Type B pancreatic cell (in vitro differentiated cells): ENCODE measurements at places on chromosomes 1 and 21.

- no peak for DNase-seq
These were observed 1256.9 kb downstream of the BRINP3 start for GRCh38 chr1:189220750-189221149.

GRCh38 chr21:15667010-15667409 is 62.8 kb upstream of the USP25 start:
- no peak for DNase-seq

- no peak for DNase-seq
These were observed 36.7 kb downstream of the DISP3 start for GRCh38 chr1:11515368-11516300.

- DNase-seq = no peak
These were observed 12.5 kb upstream of the ATF3 start for GRCh38 chr1:212595787-212596714.

DNA sequence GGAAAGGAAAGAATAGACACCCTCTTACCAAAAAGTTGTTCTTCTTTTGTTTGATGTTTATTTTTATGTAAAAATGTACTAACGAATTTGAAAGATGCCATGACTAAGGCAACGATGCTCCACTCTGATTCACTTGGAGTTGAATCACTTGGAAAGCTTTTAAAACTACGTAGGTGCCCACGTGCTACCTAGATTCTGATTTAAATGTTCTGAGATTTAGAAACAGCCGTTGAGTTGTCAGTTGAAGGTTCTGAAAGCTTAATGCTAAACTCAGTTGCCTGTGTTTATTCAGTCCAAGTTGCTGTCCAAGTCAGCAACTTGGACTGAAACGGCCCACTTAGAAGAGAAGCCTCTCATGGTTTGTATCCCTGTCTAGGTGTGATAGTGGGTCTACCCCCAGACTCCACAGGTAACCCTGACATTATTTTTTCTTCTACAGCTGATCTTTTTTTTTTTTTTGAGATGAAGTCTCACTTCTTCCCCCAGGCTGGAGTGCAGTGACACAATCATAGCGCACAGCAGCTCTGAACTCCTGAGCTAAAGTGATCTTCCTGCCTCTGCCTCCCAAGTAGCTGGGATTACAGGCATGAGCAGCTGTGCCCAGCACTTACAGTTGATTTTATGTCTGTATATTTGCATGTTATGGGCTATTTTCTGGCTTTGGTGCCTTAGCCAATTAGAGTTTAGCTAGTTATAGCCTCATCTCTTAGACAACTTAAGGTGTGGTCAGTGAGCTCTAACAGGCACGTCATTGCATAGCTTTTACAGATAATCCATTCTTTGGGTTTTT is 1.4 kb upstream of the VAMP4 start:
- DNase-seq = no peak

- no peak for DNase-seq
These were observed 40.4 kb downstream of the FRRS1 start for GRCh38 chr1:99725996-99726395.

GRCh38 chr1:198491596-198491995 is 48.9 kb downstream of the ATP6V1G3 start:
- DNase-seq = no peak

DNA sequence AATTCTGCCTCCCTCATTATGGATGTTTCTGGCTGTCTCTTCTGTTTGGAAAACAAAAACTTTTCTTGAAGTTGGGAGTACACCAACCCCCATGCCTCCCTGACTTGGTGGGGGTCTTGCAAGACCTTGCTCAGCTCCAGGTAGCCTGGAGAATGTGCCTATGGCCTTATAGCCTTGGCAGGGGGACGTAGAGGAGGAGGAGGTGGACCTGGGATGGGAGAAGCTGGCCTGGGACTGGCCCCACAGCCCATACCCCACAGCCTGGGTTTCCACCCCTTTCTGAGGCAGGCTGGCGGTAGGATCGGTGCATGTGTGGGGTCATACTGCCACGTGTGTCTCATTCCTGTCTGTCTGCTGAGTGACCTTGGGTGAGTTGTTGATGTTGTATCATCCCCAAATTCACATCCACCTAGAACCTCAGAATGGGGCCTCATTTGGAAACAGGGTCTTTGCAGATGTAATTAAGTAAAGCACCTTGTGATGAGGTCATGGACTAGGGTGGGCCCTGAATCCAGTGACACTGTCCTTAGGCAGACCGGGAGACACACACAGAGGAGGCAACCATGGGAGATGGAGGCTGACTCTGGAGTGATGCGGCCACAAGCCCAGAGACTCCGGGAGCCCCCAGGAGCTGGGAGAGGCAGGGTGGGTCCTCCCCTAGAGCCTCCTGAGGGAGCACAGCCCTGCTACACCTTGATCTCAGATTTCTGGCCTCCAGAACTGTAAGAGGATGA is 18.5 kb downstream of the OBSCN start:
- peak; percentile 43 for DNase-seq

DNA sequence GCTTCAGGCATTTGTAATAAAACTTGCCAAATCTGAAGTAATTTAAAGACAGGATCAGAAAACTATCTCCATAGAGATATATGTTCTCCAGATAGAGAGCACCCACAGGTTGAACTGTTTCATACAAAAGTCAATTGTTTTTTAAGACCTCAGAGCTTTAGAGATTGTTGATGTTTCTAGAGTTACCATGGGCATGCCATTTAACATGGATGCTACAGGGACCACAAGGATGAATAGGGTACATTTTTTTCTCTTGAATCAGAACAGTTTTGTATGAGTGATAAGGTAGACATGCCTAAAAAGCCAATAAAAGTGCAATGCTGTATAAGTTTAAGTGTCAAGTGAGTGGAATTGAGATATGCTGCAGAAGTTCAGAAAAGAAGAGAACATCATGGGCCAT is 511.0 kb upstream of the CAMK1G start:
- DNase-seq = no peak

GRCh38 chr21:31201548-31201947 is 142.5 kb downstream of the TIAM1 start:
- no peak for DNase-seq

DNA sequence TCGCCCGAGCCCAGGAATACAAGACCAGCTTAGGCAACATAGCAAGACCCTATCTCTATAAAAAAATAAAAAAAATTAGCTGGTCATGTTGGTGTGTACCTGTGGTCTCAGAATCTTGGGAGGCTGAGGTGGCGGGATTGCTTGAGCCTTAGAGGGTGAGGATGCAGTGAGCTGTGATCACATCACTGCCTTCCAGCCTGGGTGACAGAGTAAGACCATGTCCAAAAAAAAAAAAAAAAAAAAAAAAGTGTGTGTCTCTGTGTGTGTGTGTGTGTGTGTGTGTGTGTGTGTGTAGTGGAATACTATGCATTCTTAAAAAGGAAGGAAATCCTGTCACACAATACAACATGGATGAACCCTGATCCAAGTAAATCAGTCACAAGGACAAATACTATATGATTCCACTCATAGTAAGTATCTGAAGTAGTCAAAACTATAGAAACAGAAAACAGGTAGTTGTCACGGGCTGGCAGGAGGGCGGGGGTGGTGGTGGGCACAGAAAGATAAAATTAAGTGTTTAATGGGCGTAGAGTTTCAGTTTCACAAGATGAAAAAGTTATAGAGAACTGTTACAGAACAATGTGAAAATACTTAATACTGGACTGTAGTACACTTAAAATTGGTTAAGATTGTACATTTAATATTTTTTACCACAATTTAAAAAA is 47.8 kb downstream of the SELENOF start:
- DNase-seq = no peak

GRCh38 chr21:28142697-28143096 is 850.0 kb downstream of the LTN1 start:
- DNase-seq = no peak

DNA sequence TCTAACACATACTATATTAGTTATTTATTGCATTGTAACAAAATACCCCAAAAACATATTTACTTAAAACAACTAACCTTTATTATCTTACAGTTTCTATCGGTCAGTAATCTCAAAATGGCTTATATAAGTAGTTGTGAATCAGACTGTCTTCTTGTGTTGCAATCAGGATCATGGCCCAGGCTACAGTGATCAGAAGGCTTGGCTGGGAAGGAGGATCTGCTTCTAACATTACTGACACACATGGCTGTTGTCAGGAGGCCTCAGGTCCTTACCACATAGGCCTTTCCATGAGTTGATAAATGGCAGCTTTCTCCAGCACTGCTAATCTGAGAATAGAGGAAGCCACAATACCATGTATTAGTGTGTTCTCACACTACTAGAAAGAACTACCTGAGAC is 33.7 kb downstream of the CFH start:
- no peak for DNase-seq
